ENCODE measurements at places on chromosomes 7 and 10.
A peak's percentile ranks its signal among the peaks of the same experiment; 100 is the strongest.

GRCh38 chr10:70903262-70903921 is 15.0 kb upstream of the PCBD1 start:
- no peaks in the 10 kb centered on the region for H3K4me1 ChIP-seq
- H3K36me3 ChIP-seq, result no peaks in the 10 kb centered on the region
- no peak for DNase-seq
- H3K27ac ChIP-seq, result no peak overlapping the region
- H3K27me3 ChIP-seq, result peaks cover 4% of the 10 kb centered on the region

GRCh38 chr10:62527019-62527827 is 153.1 kb downstream of the ZNF365 start:
- no peak overlapping the region for H3K27ac ChIP-seq
- no peak for DNase-seq

DNA sequence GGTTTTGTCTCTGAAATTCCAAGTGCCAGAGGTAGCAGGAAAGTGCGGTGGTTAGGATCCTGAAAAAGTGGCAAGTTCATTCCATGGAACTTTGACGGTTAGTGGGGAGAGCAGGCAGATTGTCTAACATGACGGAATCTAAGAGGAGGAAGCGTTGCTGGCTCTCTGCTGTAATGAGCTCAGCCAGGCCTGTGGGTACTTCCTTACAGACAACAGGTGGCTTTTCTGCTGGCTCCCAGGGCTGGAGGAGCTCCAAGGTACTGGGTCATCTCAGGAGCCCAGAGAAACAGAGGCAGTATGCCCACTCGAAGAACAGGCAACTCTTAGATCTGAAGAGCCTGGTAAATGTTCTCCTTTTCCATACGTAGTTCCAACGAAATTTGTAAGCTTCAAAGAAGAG is 3.1 kb upstream of the AIFM2 start:
- no peak overlapping the region for H3K4me3 ChIP-seq
- DNase-seq, result no peak
- no peaks in the 10 kb centered on the region for H3K27me3 ChIP-seq
- H3K27ac ChIP-seq, result no peak overlapping the region
- H3K36me3 ChIP-seq, result peaks cover 3% of the 10 kb centered on the region

GRCh38 chr7:23539494-23539907 is 7.7 kb upstream of the TRA2A start:
- no peaks in the 10 kb centered on the region for H3K27me3 ChIP-seq
- no peaks in the 10 kb centered on the region for H3K36me3 ChIP-seq

DNA sequence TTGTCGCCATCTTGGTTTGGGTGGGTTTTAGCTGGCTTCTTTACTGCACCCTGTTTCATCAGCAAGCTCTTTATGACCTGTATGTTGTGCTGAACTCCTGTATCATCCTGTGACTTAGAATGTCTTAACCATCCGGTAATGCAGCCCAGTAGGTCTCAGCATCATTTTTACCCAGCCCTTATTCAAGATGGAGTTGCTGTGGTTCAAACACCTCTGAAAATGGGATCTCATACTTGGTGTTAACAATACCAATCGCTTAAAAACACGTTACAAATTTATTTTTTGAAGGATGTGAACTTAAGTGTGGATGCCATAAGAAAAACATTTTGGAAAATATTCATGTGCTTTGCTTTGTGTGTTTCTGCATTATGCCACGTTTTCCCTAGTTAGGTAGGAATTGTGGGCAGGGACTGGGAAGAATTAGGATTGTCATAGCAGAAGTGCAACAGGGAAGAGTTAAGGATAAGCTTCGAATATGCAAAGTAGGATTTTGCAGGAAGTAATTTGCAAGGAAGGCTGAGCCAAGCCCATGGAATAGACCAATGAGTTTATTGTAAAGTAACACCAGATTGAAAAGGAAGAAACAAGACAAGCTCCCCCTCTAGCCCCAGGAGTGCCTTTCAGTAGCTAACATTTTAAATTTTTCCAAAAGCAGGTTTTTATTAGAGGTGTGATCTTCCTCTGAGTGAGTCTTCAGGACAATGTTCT is 56.4 kb downstream of the PRR15 start:
- H3K4me1 ChIP-seq, result peaks cover 6% of the 10 kb centered on the region
- H3K27ac ChIP-seq, result no peak overlapping the region
- no peak for DNase-seq
- no peaks in the 10 kb centered on the region for H3K36me3 ChIP-seq
- H3K4me3 ChIP-seq, result no peak overlapping the region

DNA sequence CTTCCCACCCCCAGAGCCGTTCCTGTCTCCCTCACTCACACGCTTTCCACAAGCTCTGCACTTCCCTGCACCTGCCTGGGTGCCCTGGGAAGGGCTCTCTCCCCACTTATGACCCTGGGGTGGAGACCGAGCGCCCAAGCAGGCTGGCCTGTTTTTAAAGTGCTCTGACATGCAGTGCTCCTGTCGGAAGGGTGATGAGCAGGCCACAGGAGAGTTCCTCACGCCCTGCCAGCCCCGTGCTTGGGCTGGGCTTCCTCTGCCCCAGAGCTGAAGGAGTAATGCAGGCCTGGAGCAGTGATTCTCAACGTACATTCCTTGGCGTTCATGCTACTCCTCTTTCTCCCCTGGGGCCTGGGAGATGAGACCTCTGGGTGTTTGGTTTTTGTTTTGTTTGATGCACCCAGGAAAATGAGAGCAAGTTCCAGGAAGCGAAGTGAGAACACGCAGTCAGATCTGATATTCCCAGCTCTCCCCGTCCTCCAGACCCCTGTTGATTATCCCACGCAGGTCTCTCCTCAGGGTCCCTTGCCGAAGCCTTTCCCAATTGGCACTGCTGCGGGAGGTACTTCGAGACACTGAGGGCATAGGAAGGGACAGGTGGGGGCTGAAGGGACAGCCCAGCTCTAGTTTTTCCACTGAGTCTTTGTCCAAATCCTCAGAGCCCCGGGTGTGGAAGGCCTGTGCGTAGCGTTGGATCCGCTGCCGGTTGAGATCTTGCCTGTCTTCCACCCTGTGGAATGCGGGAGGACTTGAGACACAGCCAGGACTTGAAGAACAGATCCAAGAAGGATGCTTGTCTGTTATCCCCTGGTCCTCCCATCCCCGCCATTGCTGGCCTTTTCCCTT is 14.1 kb downstream of the TRPV6 start:
- H3K27ac ChIP-seq, result no peak overlapping the region
- H3K4me3 ChIP-seq, result no peak overlapping the region
- no peaks in the 10 kb centered on the region for H3K27me3 ChIP-seq

GRCh38 chr10:102451105-102451969 is at the start of gene C10orf95:
Gene C10orf95, minus strand, starts transcription at chr10:102451543. Its CDS starts 450 bp downstream, at chr10:102451093.
- peak within 1 kb of the TSS; percentile 69 for H3K4me3 ChIP-seq
- no peak for DNase-seq
- peaks cover 27% of the 10 kb centered on the region for H3K4me1 ChIP-seq
- H3K27me3 ChIP-seq, result no peaks in the 10 kb centered on the region
- H3K36me3 ChIP-seq, result no peaks in the 10 kb centered on the region

DNA sequence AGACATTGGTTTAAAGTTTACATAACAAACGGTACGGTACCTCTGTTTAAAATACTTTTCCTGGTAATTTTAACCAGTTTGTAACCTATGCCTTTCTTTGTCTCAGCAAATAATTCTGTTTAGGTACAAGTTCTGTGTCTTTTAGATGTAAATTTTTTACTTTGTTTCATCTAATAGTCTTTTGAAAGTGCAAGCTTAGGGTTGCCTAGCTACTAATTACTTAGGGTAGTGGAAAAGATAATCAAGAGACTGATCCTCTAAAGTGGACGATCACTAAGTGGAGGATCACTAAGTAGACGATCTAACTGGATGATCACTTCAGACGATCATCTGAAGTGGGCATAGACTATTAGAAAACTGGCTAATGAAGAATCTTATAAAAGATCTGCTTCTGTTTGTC is 16.1 kb upstream of the FKBP9 start:
- H3K36me3 ChIP-seq, result peaks cover 2% of the 10 kb centered on the region
- H3K27me3 ChIP-seq, result no peaks in the 10 kb centered on the region
- DNase-seq, result no peak
- peak overlapping the region; percentile 63 for H3K4me3 ChIP-seq
- H3K27ac ChIP-seq, result no peak overlapping the region

- no peak overlapping the region for H3K27ac ChIP-seq
- H3K36me3 ChIP-seq, result no peaks in the 10 kb centered on the region
- no peaks in the 10 kb centered on the region for H3K27me3 ChIP-seq
- DNase-seq, result no peak
- no peaks in the 10 kb centered on the region for H3K4me1 ChIP-seq
Measured at GRCh38 chr7:124751027-124751426, 14.6 kb downstream of the GPR37 start.

GRCh38 chr10:8238986-8239385 is 184.5 kb downstream of the GATA3 start:
- no peaks in the 10 kb centered on the region for H3K36me3 ChIP-seq
- no peak overlapping the region for H3K27ac ChIP-seq
- DNase-seq, result no peak
- no peaks in the 10 kb centered on the region for H3K4me1 ChIP-seq
- no peak overlapping the region for H3K4me3 ChIP-seq

GRCh38 chr10:118835682-118836326 is 81.0 kb upstream of the CACUL1 start:
- DNase-seq, result peak; percentile 37
- no peaks in the 10 kb centered on the region for H3K36me3 ChIP-seq
- no peak overlapping the region for H3K4me3 ChIP-seq
- H3K4me1 ChIP-seq, result no peaks in the 10 kb centered on the region

- DNase-seq, result no peak
- H3K4me1 ChIP-seq, result no peaks in the 10 kb centered on the region
- no peaks in the 10 kb centered on the region for H3K36me3 ChIP-seq
Measured at GRCh38 chr10:98858525-98858924, 377.1 kb downstream of the HPSE2 start.

DNA sequence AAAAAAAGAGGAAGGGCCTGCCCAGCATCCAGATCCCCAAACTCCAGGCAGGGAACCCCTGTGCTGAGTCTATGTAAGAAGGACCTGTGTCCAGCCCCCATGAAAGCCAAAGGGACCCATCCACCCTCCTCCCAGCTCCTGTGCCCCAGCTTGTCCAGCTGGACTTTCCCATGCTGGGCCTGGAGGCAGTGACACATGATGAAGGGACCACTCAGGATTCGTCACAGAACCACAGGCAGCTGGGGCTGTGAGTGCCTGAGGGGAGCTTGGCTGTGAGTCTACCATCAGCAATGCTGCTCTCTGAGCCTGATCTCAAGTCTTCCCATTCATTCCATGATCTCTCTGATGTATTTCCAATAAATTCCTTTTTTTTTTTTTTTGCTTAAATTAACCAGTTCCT is 36.2 kb upstream of the MNX1 start:
- no peaks in the 10 kb centered on the region for H3K27me3 ChIP-seq
- H3K36me3 ChIP-seq, result no peaks in the 10 kb centered on the region

DNA sequence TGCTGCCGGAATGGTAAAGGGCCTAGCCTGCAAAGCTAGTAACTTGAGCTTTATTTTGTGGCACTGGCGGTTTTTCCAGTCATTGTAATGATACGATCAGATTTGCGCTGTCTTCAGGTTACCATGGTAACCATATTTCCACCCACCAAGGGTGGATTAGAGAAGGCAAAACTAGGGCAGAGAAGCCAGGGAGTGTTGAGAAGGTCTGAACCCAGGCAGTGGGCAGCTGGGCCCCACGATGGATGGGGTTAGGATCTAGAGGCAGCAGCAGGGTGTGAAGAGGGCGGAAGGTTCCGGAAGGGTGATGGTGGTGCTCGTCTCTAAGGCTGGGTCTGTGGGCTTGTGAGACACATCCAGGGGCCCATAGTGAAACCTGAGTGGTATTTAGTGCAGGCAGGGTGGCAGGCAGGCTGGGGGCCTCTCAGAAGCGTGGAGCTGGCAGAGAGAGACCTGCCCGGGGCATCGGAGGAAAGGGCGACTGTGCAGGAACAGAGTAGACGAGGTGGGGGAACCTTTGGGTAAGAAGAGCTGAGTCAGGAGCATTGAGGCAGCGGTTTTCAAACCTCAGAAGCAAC is 87.9 kb upstream of the GTF2I start:
- no peak overlapping the region for H3K27ac ChIP-seq
- no peaks in the 10 kb centered on the region for H3K27me3 ChIP-seq
- H3K4me3 ChIP-seq, result no peak overlapping the region

DNA sequence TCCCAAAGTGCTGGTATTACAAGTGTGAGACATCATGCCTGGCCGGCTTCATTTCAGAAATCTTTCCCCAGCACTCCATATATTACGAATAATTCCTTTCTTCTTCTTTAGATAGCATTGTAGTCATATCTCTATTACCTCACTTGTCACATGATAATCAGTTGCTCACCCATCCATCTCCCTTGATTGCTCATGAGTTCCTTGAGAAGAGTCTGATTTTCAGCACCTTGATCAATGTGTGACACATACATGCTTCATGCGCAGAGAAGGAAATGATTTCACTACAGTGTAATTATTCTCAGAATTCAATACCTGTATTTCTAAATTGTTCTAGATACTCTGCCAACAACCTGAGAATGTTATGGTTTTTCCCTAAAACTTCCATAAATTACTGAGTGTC is 26.7 kb upstream of the GGCT start:
- no peak overlapping the region for H3K4me3 ChIP-seq
- H3K4me1 ChIP-seq, result no peaks in the 10 kb centered on the region
- no peaks in the 10 kb centered on the region for H3K36me3 ChIP-seq

- H3K27me3 ChIP-seq, result no peaks in the 10 kb centered on the region
- H3K27ac ChIP-seq, result no peak overlapping the region
- DNase-seq, result no peak
- no peak overlapping the region for H3K4me3 ChIP-seq
- H3K36me3 ChIP-seq, result no peaks in the 10 kb centered on the region
- H3K4me1 ChIP-seq, result no peaks in the 10 kb centered on the region
Measured at GRCh38 chr7:108722561-108722960, 152.9 kb downstream of the DNAJB9 start.

DNA sequence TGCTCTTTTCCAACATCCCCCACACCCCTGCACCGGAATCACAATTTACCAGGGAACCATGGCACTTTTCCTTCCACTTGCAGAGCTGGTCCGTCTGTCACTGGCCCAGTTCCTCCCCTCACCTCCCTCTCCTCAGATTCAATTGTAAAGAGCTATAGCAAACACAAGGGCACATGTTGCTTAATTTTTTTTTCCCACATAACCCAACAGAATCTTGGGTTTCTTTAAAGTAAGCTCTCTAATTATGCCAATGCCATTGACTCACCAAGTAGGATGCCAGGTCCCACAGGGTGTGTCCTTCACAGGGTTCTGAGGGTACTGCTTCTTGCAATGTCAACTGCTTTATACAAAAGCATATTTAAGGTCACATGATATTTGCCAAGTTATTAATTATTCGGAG is 262.2 kb downstream of the AUTS2 start:
- no peaks in the 10 kb centered on the region for H3K4me1 ChIP-seq
- peaks cover 5% of the 10 kb centered on the region for H3K27me3 ChIP-seq
- H3K4me3 ChIP-seq, result no peak overlapping the region
- no peaks in the 10 kb centered on the region for H3K36me3 ChIP-seq
- no peak for DNase-seq

DNA sequence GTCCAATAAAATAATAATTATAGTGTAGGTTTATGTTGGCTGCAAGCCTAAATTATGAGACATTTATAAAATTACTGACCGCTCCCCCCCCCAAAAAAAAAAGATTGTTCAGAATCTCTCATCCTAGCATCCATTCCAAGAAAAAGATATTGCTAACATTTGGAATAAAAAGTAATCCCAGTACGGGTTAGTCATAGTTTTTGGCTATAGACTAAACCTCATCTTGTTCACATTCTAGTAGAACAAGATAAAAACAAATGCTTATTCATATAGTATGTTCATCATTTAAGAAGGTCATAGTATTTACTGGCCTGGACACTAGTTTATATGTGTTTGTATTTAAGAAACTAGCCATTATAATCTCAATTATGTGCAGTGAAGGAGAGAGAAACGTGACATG is 44.0 kb downstream of the ADK start:
- H3K36me3 ChIP-seq, result no peaks in the 10 kb centered on the region
